ENCODE measurements at places on chromosomes 2 and 18.

DNA sequence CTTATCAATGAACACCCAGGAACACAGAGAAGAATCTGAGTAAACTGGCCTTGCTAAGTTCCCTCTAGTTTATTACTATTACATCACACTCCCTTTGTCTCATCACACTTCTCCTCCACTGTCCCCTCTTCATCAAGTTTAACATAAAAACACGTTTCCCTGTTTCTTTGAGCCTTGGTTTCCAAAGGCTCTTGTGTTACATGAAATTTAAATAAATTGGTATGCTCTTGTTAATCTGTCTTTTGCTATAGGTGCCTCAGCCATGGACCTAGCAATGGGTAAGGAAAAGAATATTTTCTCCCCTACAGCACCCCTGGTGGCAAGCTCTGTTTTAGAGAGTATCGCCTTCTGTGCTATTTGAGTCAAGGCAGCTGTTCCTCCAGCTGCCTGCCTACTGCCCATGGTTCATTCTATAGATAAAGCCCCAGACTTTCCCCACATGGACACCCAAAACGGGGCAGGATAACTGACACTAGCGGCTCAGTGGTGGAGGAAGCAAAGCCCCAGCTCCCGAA, 31.8 kb downstream of the TGIF1 start:
- DNase-seq = no peak

DNA sequence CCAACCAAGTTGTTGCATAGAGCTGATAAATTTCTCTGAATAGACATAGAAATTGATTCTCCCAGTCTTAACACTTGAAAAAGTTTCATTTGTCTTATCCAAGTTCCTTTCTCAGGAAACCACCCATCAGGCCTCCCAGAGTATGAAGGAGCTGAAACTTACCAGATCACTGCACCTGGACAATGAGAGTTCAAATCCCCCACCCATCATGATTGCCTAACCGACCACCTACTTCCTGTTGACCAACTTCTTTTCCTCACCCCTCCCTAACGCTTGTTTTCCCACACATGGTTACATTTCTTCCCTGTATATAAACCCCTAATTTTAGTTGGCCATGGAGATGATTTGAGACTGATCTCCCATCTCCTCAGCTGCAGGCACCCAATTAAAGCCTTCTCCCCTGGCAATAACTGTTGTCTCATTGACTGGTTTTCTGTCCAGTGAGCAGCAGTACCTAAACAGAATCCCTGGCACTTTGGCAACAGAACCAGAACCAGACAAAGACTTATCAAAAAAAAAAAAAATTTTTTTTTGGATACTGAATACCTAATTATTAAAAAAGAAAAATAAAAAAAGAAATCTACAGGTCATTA, 103.0 kb downstream of the SPIRE1 start:
- no peak for DNase-seq

GRCh38 chr2:65465857-65466256, 33.5 kb upstream of the SPRED2 start:
- DNase-seq = no peak

- DNase-seq = no peak
Observed at GRCh38 chr2:24870891-24871705, 48.9 kb downstream of the ADCY3 start.

All from effector CD4-positive, alpha-beta T cell (primary cell).